ENCODE measurements at places on chromosomes 2 and 18.
A peak's percentile ranks its signal among the peaks of the same experiment; 100 is the strongest.

GRCh38 chr2:109699646-109700045 is 85.5 kb downstream of the SOWAHC start:
- no peak for DNase-seq

- DNase-seq, result no peak
Measured at GRCh38 chr2:143759455-143759854, 630.2 kb downstream of the ARHGAP15 start.

DNA sequence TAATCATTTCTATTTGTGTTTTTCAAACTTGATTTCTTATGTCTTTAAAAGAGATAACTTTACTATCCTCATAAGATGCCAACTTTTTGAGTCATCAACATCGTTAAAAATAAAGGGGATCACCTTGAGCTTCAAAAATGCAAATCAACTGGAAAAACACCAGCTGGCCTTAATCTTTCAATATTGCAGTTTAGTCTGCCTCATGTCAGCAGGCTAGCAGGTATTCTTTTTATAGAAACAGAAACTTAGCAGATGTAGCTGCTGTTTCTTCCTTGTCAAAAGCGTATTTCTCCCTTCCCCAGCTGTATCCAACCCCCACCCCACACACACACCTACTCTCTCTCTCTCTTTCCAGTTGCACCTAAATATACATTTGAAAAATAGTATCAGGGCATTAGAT is 154.1 kb upstream of the ZNF804A start:
- no peak for DNase-seq

GRCh38 chr2:49069829-49070228 is 84.5 kb downstream of the FSHR start:
- DNase-seq, result no peak

DNA sequence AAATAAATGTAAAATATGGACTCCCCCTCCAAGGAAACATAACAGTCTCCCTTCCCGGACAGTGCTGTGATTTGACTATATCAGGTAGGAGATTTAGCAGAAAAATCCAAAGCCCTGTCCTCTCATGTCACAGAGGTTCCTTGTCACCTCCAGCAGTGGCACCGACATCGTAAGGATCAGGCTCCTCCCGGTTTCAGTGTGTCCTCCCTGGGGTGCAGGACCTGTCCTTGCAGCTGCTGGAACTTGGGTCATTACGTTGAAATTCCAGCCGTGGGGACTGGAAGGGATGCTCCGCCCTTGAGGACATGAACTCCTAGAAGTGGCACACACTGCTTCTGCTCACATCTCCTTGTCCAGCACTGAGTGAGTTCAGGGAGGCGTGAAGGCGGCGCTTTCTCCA is 101.1 kb upstream of the ODC1 start:
- DNase-seq, result no peak

DNA sequence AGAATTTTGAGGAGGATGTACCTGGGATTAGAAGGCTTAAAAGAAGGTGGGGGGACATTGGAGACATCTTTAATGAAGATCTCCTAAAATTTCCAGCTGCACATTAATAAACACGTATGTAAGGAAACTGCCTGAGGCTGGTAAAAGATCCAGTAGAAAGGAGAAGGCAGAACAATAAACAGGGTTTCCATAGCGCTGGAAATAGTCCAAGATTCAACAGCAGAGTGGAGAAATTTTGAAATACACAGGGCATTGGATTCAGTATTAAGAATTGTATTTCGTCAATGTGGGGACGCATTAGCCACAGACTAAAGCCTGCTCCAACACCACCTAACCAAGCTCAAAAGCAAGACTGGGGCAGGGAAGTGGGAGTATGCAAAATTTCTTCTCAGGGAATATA is 606.9 kb upstream of the NRXN1 start:
- peak; percentile 41 for DNase-seq

DNA sequence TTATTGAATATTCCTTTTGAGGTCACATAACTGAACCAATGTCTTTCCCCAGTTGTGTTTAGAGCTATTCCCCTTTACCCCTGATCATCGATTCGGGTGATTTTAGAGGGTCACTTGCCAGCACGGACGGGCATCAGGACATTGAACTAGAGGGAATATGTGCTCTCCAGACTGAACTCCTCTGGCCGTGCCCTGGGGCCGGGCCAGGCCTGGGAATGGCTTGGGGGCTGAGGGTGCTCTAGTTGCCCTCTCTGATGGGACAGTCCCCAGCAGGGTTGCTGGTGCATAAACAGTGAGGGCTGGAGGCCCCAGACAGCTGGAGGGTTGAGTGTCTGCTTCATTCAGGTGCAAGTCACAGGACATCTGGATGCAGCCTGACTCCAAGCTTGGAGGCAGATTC is 90.7 kb downstream of the SMIM21 start:
- no peak for DNase-seq

GRCh38 chr18:30632071-30632698 is 410.4 kb downstream of the DSC3 start:
- DNase-seq, result no peak

GRCh38 chr2:205094031-205094430 is 548.8 kb downstream of the PARD3B start:
- DNase-seq, result no peak

- no peak for DNase-seq
Measured at GRCh38 chr2:173667415-173667814, 297.8 kb downstream of the SP3 start.

GRCh38 chr2:65379721-65380171 is 52.7 kb downstream of the SPRED2 start:
- no peak for DNase-seq

GRCh38 chr2:236592821-236593220 is 23.2 kb downstream of the ACKR3 start:
- DNase-seq, result no peak

GRCh38 chr2:105600037-105600442 is 144.7 kb upstream of the NCK2 start:
- no peak for DNase-seq

- no peak for DNase-seq
Measured at GRCh38 chr2:29295845-29296244, 180.6 kb downstream of the CLIP4 start.

DNA sequence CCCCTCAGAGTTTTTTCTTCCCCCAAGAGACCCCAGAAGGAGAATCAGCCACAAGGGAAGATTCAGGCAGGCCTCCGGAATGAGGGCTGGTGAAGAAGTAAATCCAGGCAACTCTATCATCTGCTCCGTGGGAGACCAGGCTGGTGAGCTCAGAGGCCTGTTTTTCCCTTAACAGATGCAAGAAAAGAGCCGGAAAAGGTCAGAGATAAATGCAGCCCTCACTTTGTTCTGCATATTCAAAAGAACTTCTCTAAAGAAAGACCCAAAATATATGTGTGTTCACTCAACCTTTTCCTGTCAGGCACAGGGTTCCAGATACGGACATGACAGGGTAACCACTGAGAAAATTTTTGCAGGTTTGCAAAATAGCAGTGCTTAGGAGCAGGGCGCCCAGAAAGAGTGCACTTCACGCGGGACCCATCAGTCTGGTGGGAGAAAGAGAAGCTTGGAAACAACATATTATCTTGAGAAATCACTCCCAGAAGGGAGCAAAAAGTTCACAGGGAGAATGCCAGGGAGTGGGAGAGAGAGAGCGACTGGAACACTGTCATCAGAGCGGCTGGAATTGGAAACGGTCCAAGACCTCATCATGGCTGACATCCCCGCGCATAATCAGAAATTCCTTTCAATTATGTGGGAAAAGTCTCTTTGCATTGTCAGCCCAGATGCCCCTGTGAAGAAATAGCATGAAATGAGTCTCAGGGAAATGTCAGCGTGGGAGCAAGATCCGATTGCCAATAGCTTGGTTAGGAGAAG is 244.8 kb upstream of the SLC14A2 start:
- DNase-seq, result no peak

DNA sequence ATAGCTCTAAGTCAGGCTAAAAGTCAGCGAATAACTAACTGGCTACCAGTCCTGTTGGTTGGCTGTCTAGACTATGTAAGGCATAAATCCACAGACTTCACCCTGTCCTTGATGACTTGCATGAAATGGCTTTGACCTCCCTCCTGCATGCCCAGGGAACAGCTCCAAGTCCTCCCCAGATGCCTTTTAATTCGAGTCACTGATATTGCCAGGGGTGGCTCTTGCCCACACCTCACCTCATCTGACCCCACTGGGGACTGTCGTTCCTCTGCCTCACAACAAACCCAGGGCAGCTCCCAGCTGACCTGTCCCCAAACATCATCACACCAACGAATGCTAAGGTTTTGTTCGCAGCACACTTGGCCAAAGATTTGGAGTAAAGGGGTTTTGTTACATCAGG is 396.0 kb upstream of the ID2 start:
- DNase-seq, result no peak

GRCh38 chr2:110980339-110981062 is 140.2 kb upstream of the BCL2L11 start:
- DNase-seq, result peak; percentile 69

DNA sequence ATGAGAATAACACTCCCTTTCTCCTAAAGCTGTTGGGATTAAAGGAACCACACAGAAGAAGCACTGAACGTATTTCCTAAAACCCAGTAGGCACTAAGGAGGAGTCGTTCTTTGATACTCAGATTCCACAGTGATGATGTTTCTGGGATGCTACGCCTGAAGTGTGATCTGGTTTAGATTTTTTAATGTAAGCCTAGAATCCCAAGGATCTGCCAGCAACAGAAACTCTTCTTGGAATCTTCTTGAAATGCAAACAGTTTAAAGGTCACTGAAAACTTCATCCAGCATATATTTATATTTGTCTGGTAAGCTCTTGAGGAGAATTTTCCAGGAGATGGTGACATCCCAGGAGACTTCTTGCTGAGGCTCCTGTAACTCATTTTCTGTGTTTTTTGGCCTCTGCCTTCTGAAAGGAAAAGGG is 247.6 kb upstream of the TRIB2 start:
- DNase-seq, result no peak

DNA sequence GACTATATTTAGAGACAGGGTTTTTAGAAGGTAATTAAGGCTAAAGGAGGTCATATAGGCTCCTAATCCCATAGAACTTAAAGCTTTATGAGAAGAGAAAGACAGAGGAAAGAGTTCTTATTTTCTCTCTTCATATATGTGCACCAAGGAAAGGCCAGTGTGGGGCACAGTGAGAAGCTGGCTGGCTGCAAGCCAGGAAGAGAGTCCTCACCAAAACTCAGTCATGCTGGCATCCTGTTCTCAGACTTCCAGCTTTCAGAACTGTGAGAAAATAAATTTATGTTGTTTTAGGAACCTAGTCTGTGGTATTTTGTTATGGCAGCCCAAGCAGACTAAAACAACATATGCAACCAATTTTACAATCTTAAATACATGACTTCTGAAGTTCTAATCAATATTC is 31.5 kb upstream of the ATIC start:
- DNase-seq, result no peak

DNA sequence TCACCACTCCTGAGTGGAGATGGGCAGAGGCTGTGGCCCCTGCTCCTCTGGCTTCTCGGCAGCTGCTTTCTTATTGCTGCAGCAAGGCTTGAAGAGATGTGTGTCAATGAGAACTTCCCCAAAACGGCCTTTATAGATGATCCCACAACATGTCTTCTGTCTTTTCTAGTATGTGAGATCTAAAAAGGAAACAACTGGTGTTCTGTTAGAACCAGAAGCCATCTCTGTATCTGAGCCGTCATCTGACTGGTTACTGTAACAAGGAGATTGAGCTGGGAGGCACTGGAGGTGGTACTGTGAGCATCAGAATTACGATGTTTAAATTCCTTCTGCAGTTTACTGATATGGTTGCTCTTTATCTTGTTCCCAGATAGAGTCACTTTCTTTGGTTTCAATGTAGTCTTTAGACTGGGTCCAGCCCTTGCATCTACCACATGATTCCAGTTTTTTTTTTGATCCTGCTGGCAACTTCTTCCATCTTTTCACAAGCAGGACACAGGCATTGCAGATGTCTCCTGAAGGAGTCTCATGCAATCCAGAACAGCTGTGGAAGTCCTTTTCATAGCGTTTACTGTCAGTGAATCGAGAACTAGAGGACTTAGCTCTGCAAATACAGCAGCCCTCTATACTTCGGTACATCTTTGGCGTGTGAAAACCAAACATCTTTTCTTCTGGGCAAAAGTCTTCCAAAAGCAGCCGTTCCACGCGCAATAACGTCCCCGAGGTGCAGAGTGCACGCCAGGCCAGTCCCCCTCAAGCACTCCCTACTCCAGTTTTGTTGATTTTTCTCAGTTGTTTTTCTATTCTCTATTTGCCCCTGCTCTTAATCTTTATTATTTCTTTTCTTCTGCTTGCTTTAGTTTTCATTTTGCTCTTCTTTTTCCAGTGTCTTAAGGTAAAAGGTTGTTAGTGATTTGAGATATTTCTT is 29.7 kb downstream of the TAF4B start:
- no peak for DNase-seq

DNA sequence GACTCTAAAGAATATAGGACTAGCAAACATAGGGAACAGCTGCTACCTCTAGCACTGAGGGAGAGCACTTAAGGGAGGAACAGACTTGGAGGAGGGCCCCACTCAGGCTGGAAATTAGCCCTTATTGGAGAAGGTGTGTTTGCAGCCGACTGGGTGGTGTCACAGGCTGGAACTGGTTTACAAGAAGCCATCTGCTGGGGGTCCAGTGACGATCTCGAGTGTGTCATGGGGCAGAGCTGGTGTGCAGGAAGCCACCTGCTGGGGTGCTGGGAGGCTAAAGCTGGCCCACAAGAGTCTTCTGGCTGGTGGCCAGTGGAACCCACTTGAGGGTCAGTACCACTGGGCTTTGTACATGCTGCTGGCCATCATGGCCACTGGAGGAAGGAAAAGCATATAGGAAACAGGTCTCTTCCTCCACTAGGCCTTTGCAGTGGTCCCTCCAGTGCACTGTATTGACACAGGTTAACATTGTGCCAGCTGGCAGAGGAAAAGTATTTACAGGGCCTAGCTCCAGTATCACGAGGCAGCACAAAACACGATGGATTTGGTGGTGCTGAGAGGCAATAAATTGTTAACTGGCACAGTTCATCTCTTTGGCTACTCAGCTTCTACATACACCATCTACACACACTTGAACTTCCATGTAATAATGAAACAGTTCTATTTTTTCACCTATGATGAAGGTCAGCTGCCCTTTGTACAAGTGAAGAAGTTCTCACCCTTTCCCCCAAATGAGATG is 43.6 kb downstream of the MAP3K20 start:
- DNase-seq, result peak; percentile 80

GRCh38 chr2:82344670-82345069 is 2040.1 kb upstream of the LRRTM1 start:
- DNase-seq, result no peak

- no peak for DNase-seq
Measured at GRCh38 chr2:41924709-41925408, 123.0 kb upstream of the PKDCC start.

DNA sequence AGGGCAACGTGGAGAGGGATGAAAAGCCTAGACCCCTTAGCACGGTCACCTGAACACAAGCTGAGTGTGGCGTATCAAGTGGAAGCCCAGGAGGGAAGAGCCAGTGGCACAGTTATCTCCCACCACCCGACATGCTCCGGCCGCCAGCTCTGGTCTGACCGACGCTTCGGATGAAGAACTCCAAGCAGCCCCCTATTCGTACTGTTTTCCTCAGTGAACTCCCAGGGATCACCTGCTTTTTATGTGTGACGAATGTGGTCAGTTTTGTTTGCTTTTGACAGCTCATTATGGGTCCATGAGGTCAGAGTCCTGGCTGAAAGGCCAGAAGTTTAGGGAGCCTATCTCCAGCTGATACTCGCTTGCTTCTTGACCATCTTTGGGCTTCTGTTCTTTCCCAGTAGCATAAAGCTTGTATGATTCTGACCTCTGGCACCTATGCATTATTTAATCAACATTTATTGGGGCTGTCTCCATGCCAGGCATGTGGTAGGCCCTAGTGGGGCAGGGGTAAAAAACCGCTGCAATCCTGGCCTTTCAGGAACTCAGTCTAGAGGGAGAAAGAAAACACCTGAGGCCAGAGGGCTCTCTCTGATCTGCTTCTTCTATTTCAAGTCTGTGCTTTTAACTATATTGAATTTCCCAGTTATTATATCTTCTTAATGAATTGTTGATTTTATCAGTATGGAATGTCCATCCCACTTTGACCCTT is 33.0 kb upstream of the MRPL33 start:
- DNase-seq, result no peak

Data from NCI-H2081 (cell line).